ENCODE measurements at places on chromosomes 5 and 9.

GRCh38 chr5:92641031-92641962 lies 939.7 kb downstream of the NR2F1-AS1 start:
- peak; percentile 31 for DNase-seq

DNA sequence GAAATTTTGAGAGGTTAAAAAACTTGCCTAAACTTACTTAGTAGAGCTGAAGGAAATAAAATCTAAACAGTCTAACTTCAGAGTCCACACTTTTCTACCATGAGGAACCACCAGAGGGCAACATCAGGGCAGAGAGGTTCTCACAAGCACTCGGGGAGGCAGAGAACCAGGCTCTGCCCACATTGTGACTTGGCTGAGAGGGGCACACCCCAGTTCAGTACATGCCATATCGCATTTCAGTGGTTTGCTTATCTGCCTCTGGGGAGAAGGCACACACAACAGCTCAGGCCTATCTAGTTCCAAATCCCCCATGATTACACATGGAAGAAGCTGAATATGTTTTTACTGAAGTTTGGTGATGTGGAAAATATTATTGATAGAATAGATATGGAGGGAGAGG lies 49.2 kb downstream of the EQTN start:
- peak; percentile 59 for DNase-seq

GRCh38 chr5:144187699-144188294 lies 17.1 kb downstream of the KCTD16 start:
- no peak for DNase-seq

- no peak for DNase-seq
Observed at GRCh38 chr5:103541114-103541513, 21.5 kb downstream of the NUDT12 start.

DNA sequence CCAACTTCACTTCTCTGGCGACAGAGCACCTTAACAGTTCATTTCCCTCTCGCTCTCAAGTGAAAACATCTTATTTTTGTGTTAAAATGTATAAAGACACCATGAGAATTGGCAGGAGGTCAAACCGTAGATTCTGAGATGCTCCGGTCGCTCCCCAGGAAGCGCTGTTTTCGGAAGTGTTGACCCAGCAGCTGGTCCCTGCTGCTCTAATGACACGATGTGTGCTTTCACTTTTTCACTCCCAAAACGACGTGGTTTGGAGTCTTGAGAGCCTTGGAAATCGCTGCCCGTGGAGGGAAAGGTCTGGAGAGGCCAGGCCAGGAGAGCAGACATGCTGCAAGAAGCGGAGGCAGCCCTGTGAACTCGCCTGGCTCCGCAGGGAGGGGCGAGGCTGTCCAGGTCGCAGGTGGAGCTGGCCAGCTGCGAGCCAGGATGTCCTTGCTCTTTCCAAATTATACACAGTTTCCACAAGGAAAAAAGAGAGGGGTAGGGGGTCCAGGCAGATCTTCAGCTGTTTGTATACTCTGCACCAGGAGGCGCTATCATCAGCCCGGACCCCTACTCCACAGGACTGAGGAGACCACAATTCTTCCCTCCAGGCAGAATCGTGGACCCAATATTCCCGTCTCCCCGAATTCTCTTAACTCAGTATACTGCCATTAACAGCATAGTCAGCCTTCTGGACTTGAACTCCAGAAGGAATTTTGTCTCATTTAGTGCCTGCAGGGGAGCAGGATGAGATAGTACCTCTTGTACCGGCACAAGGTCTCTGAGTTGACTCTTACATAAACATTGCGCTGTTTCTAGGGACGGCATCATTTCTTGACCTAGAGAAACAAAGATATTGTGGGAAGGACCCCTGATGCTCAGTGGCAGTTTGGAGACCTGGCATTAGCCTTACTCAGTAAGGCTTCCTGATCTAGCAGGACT lies 248.6 kb upstream of the ANKRD55 start:
- no peak for DNase-seq

DNA sequence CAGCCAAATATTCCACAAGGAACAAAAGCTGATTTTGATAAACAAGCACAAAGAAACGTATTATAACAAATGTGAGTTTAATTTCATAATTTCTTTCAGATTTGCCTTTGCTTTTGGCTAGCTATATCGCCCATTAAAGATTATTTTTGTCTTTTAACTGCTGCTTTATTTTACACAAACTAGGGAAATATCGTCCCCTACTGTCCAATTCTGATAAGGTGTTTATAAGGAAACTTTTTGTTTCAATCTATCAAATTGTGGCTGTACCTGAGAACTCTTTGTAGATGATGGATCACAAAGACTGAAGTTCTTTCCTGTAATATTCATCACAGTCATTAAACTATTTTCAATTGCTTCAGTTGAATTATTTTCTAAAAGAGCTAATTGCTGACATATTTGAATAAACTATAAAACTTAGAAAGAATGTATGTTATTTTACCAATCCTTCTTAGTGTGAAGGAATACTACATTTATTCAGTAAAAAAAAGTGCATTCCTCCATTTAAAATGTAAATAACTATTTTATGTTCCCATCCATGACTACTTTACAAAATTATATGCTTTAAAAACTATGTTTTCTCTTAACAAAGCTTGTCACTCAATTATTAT lies 431.3 kb upstream of the ITGA1 start:
- DNase-seq = no peak

DNA sequence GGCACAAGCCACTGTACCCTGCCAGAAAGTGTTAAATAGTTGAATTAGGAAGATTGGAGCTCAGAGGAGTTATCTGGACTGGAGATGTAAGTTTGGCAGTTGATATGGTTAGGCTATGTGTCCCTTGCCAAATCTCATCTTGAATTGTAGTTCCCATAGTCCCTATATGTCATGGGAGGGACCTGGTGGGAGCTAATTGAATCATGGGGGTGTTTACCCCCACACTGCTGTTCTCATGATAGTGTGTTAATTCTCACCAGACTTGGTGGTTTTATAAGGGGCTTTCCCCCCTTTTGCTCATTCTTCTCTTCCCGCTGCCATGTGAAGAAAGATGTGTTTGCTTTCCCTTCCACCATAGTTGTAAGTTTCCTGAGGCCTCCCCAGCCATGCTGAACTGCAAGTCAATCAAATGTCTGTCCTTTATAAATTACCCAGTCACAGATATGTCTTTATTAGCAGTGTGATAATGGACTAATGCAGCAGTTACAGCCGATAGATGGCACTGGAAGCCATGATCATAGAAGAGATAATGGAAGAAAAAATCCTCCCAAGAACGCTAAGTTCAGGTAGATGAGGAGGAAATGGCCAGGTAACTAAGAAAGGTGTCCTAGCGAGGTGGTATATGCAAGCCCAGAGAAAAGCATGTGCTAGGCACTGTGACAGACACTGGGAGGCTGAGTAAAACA lies 51.4 kb downstream of the TNFSF8 start:
- no peak for DNase-seq

DNA sequence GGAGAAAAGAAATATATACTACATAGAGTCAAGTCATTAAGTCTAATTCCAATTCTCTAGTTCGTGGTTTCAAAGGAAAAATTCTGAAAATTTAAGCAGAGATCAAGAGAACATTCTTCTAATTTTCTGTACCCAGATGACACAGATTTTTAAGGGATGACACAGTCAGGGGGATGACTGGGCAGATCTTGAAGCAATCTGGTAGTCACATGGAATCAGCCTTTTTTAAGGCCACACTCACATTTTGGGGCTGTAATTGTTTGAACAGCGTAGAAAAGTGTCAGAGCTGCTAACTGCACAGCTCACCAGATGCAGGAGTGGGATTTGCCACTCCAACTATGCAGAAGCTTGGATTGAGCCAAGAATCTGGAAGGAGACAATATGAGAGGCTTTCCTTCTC lies 20.4 kb downstream of the PDE4D start:
- DNase-seq = peak; percentile 88

DNA sequence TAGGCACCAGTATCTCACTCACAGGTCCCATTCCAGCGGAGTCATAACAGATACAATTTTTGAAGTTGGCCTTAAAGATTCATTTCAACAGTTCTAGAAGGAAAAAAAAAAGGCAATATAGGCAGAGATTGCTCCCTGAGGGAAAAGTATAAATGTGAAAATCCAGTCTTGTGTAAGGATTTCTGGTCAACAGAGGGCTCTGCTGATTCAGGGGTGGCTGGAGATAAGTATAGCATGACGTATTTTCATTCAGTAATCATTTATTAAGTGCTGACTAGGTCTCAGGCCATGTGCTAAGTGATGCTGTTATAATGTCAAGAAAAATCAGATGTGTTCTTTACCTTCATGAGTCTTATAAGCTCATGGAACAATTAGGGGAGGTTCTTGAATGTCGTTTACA lies 377.3 kb upstream of the MEF2C start:
- DNase-seq = no peak

GRCh38 chr5:65832603-65833228 lies 93.7 kb upstream of the ERBIN start:
- DNase-seq = no peak

- no peak for DNase-seq
Observed at GRCh38 chr5:73673161-73673591, 47.2 kb downstream of the ARHGEF28 start.

- DNase-seq = no peak
Observed at GRCh38 chr5:107211630-107212029, 459.1 kb downstream of the EFNA5 start.

GRCh38 chr9:131986576-131986975 lies 93.1 kb downstream of the MED27 start:
- no peak for DNase-seq

GRCh38 chr9:134557331-134557730 lies 84.3 kb upstream of the COL5A1 start:
- DNase-seq = no peak

DNA sequence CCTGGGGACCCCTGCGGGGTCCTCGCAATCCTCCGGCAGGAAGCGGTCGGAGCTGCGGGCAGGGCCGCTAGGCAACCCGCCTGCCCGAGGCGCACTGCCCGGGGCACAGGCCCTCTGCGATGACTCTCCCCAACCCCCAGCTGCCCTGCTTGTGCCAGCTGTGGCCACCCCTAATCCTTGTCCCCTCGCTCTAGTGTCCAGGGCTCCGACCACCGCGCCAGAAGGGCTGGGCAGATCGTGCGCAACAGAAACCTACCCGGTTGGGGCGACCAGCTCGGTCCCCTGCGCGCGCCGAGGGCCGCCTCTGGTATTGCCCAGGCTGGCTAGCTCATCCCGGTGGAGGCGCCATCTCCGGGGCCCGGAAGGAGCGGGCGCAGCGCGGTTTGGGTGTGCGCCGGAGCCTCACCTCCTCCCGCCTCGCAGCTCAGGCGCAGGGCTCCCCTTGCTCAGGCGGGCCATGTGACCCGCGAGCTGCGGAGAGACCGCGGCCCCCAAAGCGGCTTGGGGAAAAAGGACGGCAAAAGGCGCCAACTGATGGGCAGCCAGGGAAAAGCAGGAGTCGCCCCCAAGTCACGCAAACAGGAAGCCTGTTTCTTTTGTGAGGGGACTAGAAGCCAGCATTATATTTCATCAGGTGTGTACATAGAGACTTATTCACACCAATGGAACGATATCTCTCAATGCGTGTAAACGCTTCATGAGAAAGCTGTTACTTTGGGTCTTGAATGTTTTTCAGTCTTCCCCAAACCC lies 46.8 kb upstream of the RNF20 start:
- DNase-seq = no peak

- DNase-seq = peak; percentile 17
Observed at GRCh38 chr5:87069974-87070608, 197.6 kb upstream of the RASA1 start.

- no peak for DNase-seq
Observed at GRCh38 chr5:148844433-148845280, 18.2 kb downstream of the ADRB2 start.

- no peak for DNase-seq
Observed at GRCh38 chr5:54885636-54886035, 99.8 kb downstream of the ESM1 start.

- DNase-seq = no peak
Observed at GRCh38 chr5:62077823-62078550, 228.0 kb upstream of the KIF2A start.

DNA sequence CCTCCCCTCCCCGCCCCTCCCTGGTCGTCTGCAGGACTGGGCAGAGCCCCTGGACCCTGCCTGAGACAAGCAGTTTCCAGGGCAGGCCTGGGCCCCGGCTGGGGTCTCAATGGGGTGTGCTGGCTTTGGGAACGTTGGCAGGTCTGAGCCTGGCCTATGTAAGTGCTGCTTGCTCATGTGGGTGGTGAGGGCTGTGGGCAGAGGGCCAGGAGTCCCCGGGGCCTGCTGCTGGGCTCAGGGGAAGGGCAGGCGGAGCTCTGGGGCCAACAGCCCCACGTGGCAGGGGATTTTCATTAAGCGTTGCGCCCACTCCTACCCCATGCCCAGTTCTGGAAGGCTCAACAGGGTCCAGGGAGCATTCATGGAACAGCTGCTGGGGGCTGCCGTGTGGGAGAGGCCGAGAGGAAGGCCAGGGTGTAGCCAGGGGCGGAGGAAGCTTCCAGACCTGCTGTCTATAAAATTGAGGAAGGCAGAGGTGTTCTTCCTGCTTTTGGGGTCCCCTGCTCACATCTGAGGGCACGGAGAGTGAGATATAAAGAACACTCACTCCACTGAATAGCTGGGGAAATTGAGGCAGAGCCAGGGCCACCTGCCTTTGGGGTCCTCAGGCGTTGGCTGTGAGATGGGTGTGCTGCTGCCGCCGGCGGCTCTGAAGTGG lies 32.5 kb downstream of the RXRA start:
- no peak for DNase-seq

DNA sequence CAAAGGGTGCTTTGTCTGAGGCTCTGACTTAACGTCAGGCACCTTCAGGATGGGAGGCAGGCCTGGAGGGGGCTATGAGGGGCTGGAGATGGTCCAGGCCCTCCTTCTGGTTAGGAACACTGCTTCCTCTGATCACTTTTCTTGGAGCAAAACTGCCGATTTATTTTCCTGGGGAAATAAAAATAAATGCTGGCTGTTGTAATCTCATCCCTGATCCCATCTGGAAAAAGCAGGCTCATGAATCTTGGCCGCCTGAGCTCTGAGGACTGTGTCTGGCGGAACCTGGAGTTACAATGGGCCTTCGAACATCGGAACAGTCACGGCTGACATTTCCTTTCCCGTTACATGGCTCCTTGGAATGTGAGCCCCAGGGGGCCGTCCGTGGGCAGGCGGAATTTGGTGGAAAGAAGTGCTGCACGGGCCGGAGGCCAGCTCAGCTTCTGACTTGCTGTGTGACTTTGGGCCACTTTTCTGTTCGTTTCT lies 157.8 kb downstream of the RGS3 start:
- peak; percentile 76 for DNase-seq

- no peak for DNase-seq
Observed at GRCh38 chr5:2901511-2901910, 150.0 kb upstream of the IRX2 start.

GRCh38 chr5:31153521-31153920 lies 40.0 kb upstream of the CDH6 start:
- DNase-seq = no peak

DNA sequence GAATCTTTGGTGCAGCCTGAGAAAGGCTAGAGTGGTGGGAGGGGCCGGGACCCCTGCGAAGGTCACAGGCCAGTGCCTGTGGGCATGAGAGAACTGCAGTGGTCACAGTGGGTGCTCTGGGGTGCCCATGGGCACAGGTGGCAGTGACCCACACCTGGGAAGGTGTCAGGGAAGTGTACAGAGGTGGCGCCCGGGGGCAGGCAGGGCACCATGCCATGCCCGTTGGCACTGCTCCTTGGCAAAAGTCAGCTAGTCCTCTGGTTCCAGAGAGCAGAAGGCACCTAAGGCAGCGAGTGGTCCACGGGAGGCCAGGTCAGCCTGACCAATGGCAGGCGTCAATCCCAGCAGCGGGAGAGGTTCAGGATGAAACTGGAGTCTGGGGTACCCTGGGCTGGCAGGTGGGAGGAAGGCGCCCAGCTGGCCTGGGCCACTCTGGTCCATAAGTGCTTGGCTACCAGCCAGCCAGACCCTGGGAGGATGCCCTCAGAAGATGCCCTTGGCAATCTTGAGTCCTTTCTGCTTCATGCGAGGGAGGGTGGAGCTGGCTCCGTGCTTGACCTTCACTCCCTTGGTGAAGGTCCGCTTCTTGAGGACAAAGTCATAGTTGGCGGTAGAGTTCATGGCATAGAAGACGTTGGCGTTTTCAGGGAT lies 22.8 kb downstream of the RALGDS start:
- no peak for DNase-seq
